Thyroid gland (tissue), 4 donors: ENCODE measurements at places on chromosomes 2 and 18.

- no peaks in the 10 kb centered on the region for H3K4me1 ChIP-seq
- H3K27ac ChIP-seq: no peak overlapping the region
- no peak for DNase-seq
- H3K4me3 ChIP-seq: no peak overlapping the region
- no peaks in the 10 kb centered on the region for H3K36me3 ChIP-seq
- H3K27me3 ChIP-seq: no peaks in the 10 kb centered on the region
These were observed 24.4 kb upstream of the THOC1 start for GRCh38 chr18:292271-292670.

- no peaks in the 10 kb centered on the region for H3K36me3 ChIP-seq
- H3K27me3 ChIP-seq: no peaks in the 10 kb centered on the region
- no peak for DNase-seq
- H3K27ac ChIP-seq: no peak overlapping the region
These were observed 685.4 kb upstream of the CELF4 start for GRCh38 chr18:38250971-38251370.

DNA sequence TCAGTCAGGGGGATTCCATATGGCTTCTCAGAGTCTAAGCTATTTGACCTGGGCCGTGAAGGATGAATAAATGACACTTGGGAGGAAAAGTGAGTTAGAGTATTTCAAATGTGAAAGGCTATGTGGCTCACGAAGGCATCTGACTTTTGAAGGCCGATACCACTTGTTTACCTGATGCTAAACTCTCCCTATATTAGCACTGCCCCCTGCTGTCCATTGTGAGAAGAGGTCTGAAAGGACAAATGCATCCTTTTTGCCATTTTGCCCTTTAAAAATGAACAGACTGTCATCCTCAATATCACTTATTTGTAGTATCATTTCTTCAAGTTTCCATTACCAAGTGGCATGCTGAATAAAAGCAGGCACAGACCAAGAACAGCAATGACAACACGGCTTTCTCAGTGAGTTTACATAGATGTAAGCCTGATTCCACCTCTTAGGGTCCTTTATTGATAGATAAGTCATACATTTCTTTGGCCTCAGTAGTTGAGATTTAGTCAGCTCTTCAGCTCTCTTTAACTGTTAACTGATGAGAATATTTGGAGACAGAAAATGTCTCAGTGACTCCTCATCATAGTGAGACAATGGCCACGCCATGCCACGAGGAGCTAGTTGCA, 40.1 kb downstream of the DOCK10 start:
- H3K4me1 ChIP-seq: peaks cover 10% of the 10 kb centered on the region
- peak; percentile 48 for DNase-seq
- H3K4me3 ChIP-seq: no peak overlapping the region
- H3K27me3 ChIP-seq: no peaks in the 10 kb centered on the region

- peak overlapping the region; percentile 85 for H3K4me3 ChIP-seq
- peak overlapping the region; percentile 94 for H3K27ac ChIP-seq
- no peak for DNase-seq
- no peaks in the 10 kb centered on the region for H3K27me3 ChIP-seq
- peaks cover 20% of the 10 kb centered on the region for H3K36me3 ChIP-seq
These were observed 441 bp downstream of the MPHOSPH10 start for GRCh38 chr2:71130905-71131244.

- H3K4me1 ChIP-seq: no peaks in the 10 kb centered on the region
- H3K4me3 ChIP-seq: no peak overlapping the region
- no peaks in the 10 kb centered on the region for H3K27me3 ChIP-seq
- no peak for DNase-seq
- H3K27ac ChIP-seq: no peak overlapping the region
- H3K36me3 ChIP-seq: no peaks in the 10 kb centered on the region
These were observed 260.9 kb upstream of the CWC22 start for GRCh38 chr2:180268006-180268405.

GRCh38 chr2:177171418-177171865, 41.2 kb upstream of the HNRNPA3 start:
- no peak overlapping the region for H3K4me3 ChIP-seq
- H3K36me3 ChIP-seq: no peaks in the 10 kb centered on the region
- H3K27ac ChIP-seq: no peak overlapping the region
- peaks cover 17% of the 10 kb centered on the region for H3K4me1 ChIP-seq
- DNase-seq: no peak
- H3K27me3 ChIP-seq: no peaks in the 10 kb centered on the region

GRCh38 chr18:3664563-3665178, 214.7 kb downstream of the TGIF1 start:
- H3K4me3 ChIP-seq: no peak overlapping the region
- peaks cover 17% of the 10 kb centered on the region for H3K4me1 ChIP-seq
- no peak for DNase-seq
- H3K27ac ChIP-seq: no peak overlapping the region

GRCh38 chr2:96273763-96274162, 7.7 kb downstream of the CIAO1 start:
- no peaks in the 10 kb centered on the region for H3K4me1 ChIP-seq
- no peak overlapping the region for H3K4me3 ChIP-seq
- H3K27me3 ChIP-seq: no peaks in the 10 kb centered on the region
- H3K27ac ChIP-seq: no peak overlapping the region

- H3K27me3 ChIP-seq: no peaks in the 10 kb centered on the region
These were observed 76.1 kb downstream of the INPP4A start for GRCh38 chr2:98520806-98521205.

GRCh38 chr18:23438608-23439366, 14.3 kb upstream of the RIOK3 start:
- no peak for DNase-seq
- H3K36me3 ChIP-seq: no peaks in the 10 kb centered on the region
- no peak overlapping the region for H3K4me3 ChIP-seq
- no peak overlapping the region for H3K27ac ChIP-seq

DNA sequence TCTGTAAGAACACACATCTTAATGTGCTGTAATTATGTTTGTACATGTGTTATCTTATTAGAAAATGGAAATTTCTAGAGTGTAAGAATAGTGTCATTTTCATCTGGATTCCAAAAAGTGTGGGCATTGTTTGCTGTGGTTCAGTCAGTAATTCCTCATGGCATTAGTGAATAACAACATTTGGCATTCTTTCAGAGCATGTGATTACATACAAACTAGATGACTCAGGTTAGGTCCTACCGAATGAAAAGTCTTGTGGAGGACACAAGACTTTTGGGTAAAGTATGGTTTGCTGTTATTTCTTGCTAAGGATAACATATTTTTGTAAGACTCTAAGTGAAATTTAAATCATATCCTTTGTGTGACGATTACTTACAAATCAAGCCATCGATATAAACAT, 593.1 kb upstream of the NRXN1 start:
- DNase-seq: no peak
- no peak overlapping the region for H3K27ac ChIP-seq
- no peaks in the 10 kb centered on the region for H3K27me3 ChIP-seq

DNA sequence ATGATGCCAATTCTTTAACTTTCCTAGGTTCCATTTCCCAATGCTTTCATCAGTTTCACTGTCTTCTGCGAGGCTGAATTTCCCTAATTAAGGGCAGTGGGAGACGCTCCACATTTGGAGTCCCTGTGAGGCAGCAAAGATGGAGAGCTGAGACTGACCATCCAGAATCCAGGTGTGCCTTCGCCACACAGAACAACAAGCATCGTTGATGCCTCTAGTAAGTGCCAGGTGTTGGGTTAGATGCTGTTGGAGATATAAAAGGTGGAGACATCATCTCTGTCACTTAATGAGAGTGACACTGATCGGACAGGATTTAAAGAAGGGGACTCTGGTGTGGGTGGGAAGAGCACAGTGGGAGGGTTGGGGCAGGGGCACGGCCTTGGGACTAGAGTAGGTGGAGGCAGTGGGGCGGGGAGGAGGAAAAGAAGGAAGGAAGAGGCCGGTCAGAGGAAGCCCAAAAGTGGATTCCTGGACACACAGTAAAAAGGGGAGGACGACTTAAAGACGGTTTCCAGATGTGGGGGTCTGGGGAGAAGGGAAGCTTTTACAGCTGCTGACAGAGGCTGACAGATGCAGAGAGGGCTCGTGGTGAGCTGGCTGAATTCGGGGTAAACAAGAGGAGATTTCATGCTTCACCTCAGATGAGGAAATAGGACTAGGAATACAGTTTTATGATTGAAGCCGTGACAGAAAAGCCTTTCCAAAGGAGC, 113.0 kb downstream of the BCL2 start:
- no peak for DNase-seq
- H3K27ac ChIP-seq: no peak overlapping the region
- H3K4me1 ChIP-seq: peaks cover 35% of the 10 kb centered on the region
- no peak overlapping the region for H3K4me3 ChIP-seq
